ENCODE measurements at places on chromosomes 3 and 15.

DNA sequence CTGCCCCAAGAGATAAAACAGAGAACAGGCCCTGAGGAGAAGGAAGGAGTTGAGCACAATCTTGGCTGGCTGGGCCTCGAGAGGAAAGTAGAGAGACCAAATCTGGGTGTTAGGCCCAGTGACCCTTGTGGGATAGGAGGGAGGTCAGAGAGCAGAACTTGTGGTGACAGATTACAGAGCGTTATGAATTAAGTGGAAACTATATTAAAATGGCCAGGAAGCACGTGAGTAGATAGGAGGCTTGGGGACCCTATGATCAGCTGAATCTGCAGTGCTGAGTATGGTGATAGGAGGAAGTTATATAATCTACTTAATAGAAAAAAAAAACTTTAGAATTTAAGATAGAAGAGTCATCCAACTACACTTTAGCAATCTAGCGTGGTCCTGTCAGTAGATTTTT, 30.0 kb downstream of the ST6GAL1 start:
- no peak for DNase-seq

- DNase-seq = no peak
Measured at GRCh38 chr3:37979541-37980461, 10.8 kb upstream of the VILL start.

GRCh38 chr15:37979671-37980409, 45.4 kb downstream of the TMCO5A start:
- DNase-seq = no peak

GRCh38 chr3:62659660-62660059, 215.6 kb downstream of the CADPS start:
- no peak for DNase-seq

- no peak for DNase-seq
Measured at GRCh38 chr3:14816359-14816758, 2.4 kb upstream of the FGD5 start.

DNA sequence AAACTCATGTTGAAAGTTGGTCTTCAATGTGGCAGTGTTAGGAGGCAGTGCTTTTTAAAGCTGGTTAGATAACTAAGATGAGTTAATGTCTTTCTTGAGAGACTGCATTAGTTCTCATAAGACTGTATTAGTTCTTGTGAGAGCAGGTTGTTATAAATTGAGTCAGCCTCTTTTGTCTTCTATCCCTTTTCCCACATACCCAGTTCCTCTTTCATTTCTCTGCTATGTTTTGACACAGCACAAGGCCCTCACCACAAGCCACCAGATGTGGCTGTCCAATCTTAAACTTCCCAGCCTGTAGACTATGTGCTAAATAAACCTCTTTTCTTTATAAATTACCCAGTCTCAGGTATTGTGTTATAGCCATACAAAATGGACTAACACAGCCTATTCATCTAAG, 94.6 kb upstream of the SNTN start:
- no peak for DNase-seq

DNA sequence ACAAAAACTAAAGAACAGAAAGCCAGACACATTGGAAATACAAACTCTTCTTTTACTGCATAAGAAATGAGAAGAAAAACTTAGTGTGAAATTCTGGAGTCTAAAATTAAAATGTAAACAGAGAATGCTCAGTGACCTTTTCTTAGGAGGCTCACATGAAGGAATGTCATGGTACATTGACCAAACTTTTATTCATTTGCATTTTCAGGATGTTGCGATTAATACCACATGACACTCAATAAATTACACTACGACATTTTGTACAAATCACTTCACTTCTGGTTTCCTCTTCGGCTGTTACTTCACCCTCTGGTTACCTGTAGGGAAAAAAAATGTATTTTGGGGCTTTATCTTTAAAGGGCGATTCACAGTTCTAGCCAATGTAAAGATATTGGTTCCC, 56.4 kb upstream of the ACTC1 start:
- DNase-seq = no peak

DNA sequence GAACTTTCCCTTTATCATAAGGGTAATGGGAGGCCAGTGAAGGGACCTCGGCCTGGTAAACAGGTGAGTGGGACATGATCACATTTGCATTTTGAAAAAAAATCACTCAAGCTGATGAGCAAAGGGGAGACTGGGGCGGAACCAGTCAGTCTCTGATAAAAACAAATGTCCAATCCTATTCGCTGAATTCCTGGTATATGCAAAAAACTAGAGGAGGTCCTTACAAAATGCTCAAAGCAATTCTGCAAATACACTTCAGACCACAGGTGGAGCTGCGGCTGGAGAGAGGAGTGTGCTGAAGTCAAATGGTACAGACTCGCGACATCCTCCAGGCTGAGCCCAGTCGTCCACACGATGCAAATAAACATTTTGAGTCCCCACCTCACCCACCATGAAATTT, 166.7 kb downstream of the FOXP1 start:
- no peak for DNase-seq
